ENCODE measurements at places on chromosomes 3 and 15. TPM values are rescaled to one million over a fixed set of nuclear protein-coding genes. Genes with fewer than 3 reads are reported as not detected.

The ZPLD1 gene
- total RNA-seq = 0.15 TPM

The DNAJC13 gene
- 27.2 TPM for total RNA-seq

The GCNT3 gene
- 0.08 TPM for total RNA-seq

The ACKR2 gene
- total RNA-seq = not detected

The TGM5 gene
- not detected for total RNA-seq

All from SJCRH30 (cell line).